ENCODE measurements at places on chromosomes 6 and 20.

DNA sequence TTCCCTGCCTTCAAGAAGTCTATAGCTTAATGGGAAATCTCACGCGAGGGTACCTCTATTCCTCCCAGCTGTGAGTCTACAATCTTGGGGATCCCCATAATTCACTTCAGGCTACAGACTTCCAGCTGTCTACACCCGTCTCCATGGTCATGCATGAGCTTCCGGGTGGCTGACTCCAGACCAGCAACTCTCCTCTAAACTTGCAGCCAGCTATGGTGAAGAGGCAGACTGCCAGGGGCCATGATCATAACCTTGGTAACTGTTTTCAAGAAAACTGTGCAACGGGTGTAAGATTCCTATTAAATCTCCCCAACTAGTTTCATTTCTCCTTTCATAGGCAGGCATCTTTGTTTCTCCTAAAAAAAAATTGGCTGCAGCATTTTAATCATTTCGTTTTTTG, 534.4 kb upstream of the CHD6 start:
- no peak for ATAC-seq

DNA sequence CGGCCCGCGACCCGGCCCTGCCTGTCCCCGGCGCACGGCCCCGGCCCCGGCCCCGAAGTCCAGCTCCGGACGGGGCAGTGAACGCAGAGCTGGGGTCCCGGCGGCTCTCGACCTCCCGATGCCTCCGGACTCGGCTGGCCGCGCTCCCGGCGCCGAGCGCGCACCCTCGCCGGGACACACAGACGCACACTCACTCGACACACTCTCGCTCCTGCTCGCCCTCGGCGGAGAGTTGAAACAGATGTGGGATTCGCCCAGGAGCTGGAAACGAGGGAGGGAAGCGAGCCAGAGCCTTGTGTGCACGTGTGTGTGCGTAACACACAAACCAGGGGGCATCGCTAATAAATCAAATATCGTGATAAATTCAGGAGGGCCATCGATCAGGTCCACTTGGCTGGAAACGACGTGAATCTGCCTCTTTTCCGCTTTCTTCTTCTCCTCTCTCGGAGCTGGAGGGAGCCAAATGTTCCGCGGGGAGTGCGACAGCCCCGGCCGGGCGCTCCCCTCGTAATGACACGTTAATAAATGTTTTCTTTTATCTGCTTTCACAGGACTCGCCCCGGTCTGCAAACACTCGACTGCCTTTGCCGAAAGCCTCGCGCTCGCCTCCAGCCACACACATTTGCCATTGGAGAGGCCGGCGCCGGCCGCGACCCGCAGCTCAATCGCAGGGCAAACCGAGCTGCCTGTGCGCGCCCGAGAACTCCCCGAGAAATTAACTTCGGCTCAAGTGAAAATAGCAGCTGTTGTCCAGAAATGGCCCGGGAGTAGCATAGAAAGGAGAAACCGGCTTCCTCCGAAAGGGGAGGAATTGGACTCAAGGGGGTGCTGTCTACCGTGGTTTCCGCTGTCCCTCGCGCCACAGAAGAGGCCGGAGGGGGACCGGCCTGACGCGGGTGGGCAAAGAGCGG, 828 bp upstream of the SULF2 start:
- ATAC-seq = peak; percentile 87

DNA sequence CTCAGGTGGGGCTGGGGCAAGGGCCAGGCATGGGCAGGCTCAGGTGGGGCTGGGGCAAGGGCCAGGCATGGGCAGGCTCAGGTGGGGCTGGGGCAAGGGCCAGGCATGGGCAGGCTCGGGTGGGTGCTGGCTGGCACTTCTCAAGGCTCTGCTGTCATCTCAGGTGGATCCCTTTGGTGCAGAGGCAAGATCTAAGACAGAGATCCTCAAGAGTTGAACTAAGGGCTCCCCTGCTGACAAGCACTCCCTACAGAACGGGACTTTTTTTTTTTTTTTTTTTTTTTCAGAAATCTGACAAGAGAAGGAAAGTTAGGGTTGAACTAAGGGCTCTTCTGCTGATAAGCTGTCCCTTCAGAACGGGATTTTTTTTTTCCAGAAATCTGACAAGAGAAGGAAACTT, 24.9 kb downstream of the MMP24OS start:
- no peak for ATAC-seq

- ATAC-seq = peak; percentile 1
Measured at GRCh38 chr6:26214803-26215584, 127.8 kb downstream of the HFE start.

DNA sequence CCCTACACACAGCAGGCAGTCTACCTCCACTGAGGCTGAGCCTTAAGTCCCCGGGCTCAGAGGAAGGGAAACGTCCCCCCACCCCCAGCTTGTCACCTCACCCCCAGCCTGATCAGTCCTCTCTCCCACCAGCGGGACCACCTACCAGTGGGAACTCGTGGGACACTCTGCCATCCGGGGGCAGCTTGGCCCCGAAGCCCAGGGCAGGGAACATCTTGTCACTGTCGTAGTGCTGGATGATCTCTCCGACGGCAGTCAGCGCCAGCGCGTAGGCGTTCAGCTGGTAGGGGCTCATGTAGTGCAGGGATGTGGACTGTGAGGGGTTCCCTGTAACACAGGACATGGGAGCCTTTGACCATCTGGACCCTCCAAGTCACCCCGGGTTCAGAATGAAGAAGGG, 48.6 kb downstream of the RAB44 start:
- no peak for ATAC-seq

Data from SK-N-SH treated with all-trans-retinoic acid at 6 μM for 48 hours (cell line).